ENCODE measurements at places on chromosomes 16 and 17.

DNA sequence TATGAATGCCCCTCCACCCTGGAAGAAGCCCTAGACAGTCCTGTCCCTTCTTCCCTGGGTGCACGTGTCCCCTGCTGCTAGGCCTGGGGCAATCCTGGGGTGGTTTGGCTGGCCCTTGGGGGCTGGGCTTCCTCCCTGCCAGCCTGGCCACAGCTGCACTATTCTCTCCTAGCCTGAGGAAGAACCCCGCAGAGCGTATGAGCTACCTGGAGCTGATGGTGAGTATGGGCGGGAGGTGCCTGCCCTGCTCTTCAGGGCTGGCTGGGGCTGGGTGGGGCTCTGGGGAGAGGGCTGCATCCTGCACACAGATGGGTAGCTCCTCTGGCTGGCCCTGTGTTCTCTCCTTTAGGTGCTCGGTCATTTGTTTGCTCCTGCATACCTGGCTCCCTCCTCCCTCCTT, 28.8 kb downstream of the MAP2K3 start:
- no peak for DNase-seq

DNA sequence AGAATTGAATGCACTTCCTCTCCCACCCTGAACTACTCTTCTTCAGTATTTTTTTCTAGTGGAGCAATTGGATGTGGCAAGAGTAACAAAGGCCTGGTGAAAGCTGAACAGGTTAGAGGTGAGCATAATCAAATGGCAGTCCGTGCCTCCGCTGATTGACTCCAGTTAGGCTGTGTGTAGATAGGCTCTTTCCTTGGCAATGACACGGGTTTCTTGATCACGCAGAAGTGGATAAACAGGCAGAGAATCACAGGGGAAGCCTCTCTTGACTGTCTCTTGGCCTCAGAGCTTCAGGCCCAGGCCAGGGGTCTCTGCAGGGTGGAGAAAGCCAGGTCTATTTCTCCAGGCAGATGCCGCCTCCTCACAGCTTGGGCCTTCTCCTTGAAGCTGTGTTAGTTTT, 4.2 kb downstream of the CD300LB start:
- DNase-seq, result no peak

DNA sequence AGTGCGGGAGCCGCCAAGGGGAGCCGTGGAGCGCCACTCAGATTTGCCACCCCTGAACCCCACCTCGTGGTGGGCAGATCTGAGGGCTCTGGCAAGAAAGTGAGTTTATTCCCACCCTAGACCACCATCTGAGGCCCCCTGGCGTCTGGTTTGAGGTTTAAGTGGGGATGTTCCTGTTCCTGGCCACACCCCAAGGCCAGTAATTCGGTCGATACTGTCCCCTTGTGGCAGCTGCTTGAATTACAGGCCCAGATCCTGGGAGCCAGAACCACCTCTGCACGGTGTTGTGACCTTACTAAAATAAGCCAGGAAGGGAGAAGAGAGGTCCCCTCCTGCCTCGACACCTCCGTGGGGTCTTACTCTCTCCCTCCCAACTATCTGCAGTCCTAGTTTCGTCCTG, 3.3 kb upstream of the LAT start:
- peak; percentile 24 for DNase-seq

DNA sequence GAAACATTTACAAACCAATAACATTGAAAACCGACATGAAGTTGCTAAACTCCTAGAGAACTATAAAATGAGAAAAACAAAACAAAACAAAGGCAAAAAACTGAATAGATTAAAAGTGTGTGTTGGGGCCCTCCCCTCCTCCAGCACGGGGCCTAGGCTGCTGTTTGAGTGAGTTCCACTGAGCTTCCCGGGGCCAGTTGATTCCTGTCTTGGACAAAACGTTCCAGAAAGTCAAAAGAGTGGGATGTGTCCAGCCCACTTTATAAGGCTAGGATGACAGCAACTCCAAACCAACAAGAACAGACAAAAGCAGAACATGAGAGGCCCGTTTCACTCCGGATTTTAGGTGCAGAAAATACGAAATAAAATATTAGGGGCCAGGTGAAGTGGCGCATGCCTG, 11.6 kb upstream of the CSNK1D start:
- DNase-seq, result no peak

DNA sequence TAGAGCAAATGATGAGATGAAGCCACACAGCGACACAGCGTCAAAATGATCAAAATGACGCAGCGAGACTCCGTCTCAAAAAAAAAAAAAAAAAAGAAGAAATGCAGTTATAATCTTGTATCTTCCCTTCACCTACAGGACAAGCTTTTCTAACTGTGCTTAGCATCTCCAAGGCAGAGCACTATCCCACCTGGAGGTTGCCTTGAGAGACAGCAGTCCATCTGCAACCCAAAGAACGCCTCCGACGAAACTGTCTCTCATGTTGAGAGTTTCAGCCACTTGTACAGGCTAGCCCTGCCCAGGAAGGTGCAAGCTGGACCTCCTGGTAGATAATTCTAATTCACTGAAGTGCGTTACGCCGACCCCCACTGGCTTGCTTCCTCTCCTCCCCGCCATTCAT, 46.7 kb upstream of the GCSH start:
- no peak for DNase-seq

DNA sequence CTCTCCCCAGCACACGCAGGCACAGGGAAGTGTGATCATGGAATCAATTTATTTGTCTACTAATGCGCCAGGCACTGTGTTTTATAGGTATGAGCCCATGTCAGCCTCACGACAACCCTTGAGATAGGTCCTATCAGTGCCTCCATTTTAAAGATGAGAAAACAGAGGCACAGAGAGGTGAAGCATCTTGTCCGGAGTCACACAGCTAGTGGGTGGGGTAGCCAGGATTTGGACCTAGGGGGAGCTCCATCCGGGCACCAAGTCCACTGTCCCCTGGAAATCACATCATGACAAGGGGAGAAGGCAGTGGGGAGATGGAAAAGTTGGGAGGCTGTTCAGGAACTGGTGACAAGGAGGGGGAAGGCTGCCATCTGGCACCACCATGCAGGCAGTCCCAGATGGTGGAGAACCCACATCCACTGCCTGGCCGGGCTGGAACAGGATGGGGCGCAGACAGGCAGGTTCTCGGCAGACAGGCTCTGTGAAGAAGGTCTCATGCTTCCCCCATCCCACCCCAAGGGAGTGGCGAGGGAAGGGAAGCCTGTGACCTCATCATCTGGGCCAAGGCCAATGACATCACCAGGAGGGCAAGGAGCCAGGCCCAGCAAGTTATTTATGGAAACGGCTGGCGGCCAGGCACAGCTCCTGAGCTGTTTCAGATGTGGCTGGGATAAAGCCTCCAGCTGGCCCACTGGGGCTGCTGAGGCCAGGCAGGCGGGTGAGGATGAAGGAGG, 126.0 kb upstream of the SDK2 start:
- DNase-seq, result no peak
